ENCODE measurements at places on chromosomes 12 and 14. TPM values are rescaled to one million over a fixed set of nuclear protein-coding genes. Genes with fewer than 3 reads are reported as not detected.

Gene DCD
- not detected for total RNA-seq

Gene HOXC12
- total RNA-seq: not detected

Gene NEDD8
- 225 TPM for total RNA-seq

Gene ANG
- 4.0 TPM for total RNA-seq

Gene AQP6
- not detected for total RNA-seq

Gene PRR4
- 0.94 TPM for total RNA-seq

Gene GPRC5D
- total RNA-seq: not detected

Gene TAS2R9
- not detected for total RNA-seq

Gene OTX2
- not detected for total RNA-seq

Gene P2RX2
- not detected for total RNA-seq

Gene KCNJ8
- 55.5 TPM for total RNA-seq

Gene ASCL1
- not detected for total RNA-seq

Gene HOXC6
- 0.15 TPM for total RNA-seq

Gene SLC17A8
- not detected for total RNA-seq

Gene LGMN
- total RNA-seq: 100.0 TPM

Gene AQP2
- not detected for total RNA-seq

Gene PTCSC3
- not detected for total RNA-seq

Gene LRRC10
- total RNA-seq: 50.8 TPM

Gene SERPINA9
- total RNA-seq: not detected

Gene DBX2
- total RNA-seq: 0.07 TPM
